RCC 7860 (cell line): ENCODE measurements at places on chromosomes 12 and 14.

- DNase-seq, result no peak
Measured at GRCh38 chr12:30438601-30439041, 257.0 kb downstream of the IPO8 start.

- peak; percentile 33 for DNase-seq
Measured at GRCh38 chr12:93766796-93767523, 89.8 kb downstream of the CRADD start.

GRCh38 chr14:87878959-87879358 lies 114.0 kb downstream of the GALC start:
- no peak for DNase-seq

- peak; percentile 79 for DNase-seq
Measured at GRCh38 chr12:43816168-43816567, 10.1 kb upstream of the TWF1 start.

DNA sequence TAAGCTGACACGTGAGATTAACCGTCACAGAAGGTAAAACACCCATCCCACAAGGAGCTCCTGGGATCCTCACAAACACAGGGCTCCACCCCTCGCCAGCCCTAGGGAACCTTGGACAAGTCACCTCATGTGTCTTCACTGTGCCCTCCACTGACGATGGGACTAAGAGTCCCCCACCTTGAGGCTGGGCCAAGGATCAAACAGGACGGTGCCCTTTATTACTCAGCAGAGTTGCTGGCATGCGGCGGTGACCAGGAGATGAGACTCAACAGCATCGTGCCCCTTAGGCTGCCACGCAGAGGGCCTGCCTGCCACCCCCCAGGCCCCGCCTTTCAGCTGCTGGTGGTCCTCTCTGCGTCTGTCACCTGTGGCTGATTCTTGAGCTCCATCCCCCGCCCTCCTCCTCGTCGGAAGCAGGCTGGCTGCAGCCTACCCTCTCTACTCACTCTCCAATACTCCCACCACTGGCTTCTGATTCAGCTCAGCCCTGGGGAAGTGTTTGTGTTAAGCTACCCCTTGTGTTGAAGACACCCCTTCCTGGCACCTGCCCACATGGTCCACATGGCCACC lies 105.2 kb downstream of the DICER1 start:
- no peak for DNase-seq

DNA sequence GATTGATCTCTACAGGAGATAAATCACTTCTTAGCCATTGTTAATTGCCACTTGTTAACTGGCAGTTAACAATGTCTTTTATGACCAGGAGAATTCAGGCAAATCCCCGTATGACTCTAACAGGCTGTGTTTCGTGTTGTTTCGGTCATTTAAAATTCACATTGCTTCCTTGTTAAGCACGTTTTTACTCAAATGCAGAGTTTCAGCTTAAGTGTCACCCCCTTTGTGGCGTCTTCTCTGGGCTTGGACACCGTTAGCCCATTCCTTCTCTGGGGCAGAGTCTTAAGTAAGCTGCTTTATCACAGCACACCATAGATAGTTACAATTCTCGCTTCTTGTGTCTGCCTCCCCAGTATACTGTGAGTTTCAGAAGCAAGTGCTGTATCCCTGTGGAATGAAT lies 205.4 kb downstream of the EPS8 start:
- no peak for DNase-seq

GRCh38 chr14:38171197-38171596 lies 36.5 kb upstream of the SSTR1 start:
- peak; percentile 77 for DNase-seq

DNA sequence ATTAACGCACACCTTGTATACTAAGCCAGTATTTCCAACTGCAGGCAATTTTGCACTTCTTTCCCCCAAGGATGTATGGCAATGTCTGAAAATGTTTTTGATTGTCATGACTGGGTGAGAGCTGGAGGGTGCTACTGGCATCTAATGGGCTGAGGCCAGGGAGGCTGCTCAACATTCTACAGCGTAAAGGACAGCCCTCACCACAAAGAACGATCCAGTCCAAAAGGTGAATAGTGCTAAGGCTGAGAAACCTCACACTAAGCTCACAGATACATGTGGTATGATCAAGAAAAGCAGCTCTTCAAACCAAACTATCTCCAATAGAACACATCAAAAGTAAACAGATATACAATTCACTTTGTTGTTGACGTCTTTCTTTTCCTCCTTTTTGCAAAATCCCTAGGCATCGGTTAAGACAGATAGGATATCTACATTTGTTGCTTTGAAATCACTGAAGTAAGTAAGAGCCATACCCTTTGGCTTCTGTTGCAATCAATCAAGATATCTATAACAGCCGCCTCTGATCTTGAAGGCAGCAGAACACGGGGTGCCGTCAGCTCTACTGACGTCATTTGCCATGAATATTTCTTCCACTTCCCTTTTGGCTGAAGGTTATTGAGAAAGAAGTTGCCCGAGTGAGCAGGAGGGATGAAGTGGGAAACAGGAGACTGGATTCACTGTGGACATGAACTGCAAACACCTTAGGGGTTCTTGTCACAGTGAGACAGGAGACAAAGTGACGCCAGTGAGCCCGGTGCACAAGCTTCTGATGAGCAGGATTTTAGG lies 218.3 kb downstream of the FOXN3 start:
- no peak for DNase-seq

GRCh38 chr12:93944911-93945310 lies 203.5 kb upstream of the PLXNC1 start:
- no peak for DNase-seq

GRCh38 chr14:24332268-24332993 lies 2.4 kb downstream of the ADCY4 start:
- peak; percentile 7 for DNase-seq

GRCh38 chr12:66456612-66457011 lies 154.3 kb downstream of the HELB start:
- DNase-seq, result no peak

DNA sequence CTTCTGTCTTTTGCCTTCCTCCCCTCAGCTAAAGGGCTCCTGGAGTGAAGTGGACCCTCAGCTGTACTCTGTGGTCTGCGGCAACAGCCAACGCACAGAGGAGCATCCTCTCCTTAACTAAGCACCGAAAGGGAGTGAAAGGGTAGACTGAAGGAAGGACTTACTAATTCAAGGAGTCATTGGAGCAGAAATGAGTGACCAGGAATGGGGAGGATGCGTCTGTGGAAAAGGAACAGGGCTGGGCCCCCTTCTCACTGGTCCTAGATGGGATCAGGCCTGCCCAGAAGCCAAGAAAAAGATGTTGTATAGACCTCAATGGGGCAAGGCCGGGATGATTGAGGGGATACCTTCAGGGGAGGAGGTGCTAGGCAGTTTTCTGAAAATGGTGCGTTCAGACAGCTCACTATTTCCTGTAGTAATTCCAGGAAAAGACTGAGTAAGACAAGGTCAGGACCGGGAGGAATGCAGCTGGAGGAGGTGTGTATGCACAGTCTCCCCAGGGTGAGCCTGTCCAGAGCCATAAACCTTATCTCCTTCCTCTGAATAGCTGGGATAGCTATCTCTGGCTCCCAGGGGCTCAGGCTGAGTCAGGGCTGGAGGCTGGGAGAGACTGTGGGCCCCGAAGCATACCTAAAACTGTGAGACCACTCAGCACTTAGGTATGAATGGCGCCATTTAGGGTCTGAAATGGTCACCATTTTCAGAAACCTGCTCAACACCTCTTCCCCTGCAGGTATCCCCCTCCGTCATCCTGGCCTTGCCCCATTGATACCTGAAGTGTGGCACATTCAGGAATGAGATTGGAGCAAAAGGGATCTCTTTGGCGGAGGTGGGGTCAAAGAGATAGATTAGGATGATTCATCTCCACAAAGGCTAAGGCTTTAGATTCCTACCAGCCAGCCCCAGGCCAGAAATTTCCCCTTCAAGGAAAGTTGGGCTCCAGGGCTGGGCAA lies 20.2 kb upstream of the KRT8 start:
- peak; percentile 95 for DNase-seq

DNA sequence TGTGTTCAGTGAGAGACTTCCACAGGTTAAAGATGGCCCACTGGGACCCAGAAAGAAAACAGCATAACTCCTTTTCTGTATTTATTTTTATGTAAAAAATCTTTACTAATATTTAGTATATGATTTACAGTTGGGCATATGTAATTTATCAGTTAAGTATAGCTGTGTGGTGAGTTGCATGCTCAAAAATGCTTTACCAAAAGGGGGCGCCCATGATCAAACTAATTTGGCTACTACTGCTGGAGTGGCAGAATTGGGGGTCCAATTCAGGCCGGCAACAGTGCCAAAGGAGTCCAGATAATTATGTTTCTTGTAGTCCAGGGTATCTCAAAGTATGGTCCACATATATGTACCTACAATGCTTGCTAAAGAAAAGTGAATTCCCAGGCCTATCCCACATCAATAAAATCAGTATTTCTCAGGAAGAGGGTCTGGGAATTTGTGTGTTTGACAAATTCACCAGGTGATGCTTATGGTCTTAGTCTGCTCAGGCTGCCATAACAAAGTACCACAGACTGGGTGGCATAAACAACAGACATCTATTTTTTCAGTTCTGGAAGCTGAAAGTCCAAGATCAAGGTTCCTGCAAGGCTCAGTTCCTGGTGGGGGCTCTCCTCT lies 152.0 kb downstream of the KTN1 start:
- no peak for DNase-seq

DNA sequence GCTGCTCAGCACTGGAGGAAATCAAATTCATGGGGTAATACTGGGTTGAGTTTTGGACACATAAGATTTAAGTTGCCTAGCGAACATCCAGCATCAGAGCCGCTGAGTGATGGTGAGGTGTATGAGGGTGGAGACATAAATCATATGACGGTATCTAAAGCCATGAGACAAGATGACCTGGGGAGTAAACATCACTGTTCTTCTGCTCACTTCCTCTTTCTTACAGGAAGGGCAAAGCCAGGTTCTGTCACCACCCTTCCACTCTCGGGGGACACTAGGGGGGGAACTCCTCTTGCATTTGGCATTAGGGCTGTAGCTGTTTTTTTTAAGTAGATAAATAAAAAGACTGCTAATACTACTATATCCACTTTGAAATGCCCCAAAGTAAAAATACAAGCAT lies 24.0 kb downstream of the PRDM4 start:
- no peak for DNase-seq

DNA sequence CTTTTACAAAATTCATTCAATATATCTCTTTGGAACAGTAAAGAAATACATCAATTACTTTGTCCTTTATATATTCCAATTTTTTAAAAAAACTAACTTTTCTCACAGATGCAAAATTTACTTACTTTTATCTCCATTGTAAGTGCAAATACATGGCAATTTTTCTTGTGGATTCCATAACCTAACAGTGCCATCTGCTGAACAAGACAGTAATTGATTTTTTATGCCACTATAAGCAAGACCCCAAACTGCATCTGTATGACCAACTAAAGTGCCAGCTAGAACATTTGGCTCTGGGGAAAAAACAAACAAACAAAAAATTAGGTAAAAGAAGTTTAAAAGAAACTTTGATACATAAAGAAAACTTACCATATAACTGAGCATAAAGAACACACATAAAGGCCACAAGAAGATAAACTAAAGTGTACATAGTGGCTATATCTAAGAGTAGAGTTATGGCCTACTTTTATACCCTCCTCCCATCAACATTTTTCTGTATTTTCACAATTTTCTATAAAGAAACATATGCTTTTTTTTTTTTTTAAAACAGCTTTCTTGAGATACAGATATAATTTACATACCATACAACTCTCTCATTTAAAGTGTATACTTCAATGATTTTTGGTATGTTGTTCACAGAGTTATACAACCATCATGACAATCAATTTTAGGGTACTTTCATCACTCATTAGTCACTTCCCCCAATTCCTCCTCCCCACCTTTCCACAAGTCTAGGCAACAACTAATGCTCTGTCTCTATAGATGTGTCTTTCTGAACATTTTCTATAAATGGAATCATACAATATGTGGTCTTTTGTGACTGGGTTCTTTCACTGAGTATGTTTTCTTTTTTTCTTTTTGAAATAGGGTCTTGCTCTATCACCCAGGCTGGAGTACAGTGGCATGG lies 32.6 kb downstream of the COCH start:
- DNase-seq, result no peak

DNA sequence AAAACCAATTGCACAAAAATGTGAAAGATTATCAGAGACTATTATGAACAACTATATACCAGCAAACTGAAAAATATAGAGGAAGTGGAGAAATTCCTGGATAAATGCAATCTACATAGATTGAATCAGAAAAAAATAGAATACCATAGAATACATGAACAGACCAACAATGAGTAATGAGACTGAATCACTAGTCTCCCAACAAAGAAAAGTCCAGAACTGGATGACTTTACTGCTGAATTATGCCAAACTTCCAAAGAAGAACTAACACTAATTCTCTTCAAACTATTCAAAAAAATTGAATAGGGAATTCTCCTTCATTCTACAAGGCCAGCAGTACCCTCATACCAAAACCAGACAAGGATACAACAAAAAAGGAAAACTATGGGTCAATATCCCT lies 60.6 kb downstream of the GUCY2C start:
- no peak for DNase-seq

DNA sequence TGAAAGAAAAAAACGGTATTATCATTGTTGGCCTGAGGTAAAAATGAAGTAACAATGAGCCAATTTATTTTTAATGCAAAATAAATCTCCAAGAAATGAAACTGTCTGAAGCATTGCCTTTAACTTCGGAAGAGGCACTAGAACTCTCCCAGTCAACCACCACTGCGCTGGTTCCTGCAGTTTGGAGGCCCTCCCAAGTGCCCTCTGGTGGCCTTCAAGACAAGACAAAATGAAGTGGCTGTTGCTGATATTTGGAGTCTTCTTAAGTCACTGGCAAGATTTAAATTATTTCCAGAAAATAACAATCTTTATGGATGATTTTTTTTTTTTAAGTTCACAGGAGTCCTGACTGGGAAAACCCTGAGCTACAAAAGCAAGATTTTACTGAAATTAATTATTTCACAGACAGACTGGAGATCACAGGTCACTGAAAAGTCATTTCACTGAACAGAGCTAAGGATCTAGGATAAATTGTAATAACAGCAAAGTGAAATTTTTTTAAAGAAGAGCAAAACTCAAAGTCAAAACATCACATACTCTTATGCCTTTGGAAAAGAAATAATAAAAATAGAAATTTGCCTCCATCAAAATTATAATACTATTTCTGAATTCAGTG lies 58.2 kb downstream of the DICER1 start:
- no peak for DNase-seq

DNA sequence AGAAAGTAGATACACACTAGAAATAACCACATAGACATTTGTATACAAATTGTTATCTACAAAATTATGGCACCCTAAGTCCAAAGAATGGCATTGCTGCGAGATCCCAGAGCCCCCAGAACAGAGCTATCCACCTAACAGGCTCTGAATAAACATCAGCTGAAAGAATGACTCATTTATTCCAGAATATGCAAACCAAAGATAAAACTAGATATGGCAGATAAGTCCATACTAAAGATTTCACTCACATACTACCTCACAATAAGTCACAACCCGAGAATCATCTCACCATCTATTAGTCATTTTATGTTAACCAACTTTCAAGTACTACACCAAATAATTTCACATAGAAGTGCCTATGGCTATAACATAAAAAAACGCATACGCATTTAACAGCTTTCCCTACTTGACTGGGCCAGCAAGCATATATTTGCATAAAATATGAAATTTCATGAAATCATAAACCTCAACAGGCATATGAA lies 5.6 kb downstream of the CNIH1 start:
- peak; percentile 6 for DNase-seq
